T-helper 2 cell (primary cell): ENCODE measurements at places on chromosomes 6 and 20.

DNA sequence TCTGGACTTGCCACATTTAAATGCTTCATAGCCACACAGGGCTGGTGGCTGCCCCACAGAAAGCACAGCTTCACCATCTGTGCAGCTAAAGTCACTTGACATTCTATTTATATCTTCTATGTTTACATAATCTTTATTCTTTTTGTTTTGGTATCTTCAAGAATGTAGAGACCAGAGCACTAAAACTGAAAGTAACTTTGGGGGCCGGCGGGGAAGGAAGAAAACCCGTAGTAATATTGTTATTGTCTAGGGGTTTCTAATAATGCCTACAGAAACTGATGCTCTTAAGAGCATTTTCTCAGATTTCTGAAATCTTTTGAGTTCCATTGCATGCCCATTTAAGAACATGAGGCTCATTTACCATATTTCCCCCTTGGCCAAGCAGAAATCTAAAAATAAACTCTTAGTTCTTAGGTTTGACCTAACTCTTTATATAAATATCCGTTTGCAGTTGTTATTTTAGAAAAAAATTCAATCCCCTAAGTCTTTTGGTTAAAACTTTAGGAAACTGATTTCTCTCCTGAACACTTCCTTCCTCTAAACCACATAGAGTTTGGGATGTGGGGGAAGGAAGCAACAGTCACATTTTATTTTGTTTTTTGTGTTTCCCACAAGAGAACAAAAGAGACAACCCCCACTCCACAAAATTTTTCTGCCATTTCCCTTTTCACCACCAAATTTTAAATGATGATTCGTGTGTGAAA, 207.6 kb downstream of the OGFRL1 start:
- no peak for DNase-seq

GRCh38 chr6:166775180-166775922, 148.3 kb upstream of the RPS6KA2 start:
- peak; percentile 33 for DNase-seq

GRCh38 chr6:39901116-39901655, 33.1 kb downstream of the MOCS1 start:
- no peak for DNase-seq

GRCh38 chr6:109117346-109118035, 22.2 kb downstream of the CEP57L1 start:
- DNase-seq: no peak

- no peak for DNase-seq
These were observed 45.3 kb upstream of the RAB32 start for GRCh38 chr6:146498309-146498708.

DNA sequence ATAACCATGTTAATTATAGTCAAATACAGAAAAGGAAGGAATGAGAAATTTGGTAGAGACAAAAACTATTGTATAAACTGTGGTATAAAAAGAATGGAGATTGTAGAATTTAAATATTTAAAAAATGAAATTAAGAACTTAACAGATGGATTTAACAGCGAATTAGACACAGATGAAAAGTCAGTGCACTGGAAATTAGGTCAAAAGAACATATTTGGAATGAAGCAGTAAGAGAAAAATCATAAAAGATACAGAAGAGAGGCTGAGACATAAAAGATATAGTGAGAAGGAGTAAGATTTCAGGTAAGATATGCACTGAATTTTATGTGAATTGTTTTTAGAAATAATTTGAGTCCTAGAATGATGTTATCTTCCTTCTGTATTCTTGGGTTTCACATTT, 14.0 kb downstream of the TSPYL4 start:
- no peak for DNase-seq

DNA sequence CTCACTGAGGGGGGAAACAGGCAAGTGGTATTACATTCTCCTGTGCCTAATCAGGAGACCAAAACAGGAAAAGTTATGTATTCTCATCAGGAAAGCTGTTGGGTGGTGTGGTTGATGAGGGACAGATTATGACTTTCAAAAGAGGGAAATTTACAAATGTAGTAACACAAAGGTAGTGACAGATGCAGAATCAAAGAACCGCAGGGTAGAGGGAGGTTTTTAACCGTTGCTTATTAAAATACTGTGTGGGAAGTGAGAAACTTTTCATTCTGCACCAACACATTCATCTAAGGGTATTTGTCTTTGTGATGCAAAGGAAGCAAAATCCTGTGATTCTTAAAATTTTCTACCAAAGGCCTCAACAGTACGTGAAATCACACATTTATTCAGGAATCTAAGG, 288.2 kb upstream of the MAN1A1 start:
- DNase-seq: no peak

DNA sequence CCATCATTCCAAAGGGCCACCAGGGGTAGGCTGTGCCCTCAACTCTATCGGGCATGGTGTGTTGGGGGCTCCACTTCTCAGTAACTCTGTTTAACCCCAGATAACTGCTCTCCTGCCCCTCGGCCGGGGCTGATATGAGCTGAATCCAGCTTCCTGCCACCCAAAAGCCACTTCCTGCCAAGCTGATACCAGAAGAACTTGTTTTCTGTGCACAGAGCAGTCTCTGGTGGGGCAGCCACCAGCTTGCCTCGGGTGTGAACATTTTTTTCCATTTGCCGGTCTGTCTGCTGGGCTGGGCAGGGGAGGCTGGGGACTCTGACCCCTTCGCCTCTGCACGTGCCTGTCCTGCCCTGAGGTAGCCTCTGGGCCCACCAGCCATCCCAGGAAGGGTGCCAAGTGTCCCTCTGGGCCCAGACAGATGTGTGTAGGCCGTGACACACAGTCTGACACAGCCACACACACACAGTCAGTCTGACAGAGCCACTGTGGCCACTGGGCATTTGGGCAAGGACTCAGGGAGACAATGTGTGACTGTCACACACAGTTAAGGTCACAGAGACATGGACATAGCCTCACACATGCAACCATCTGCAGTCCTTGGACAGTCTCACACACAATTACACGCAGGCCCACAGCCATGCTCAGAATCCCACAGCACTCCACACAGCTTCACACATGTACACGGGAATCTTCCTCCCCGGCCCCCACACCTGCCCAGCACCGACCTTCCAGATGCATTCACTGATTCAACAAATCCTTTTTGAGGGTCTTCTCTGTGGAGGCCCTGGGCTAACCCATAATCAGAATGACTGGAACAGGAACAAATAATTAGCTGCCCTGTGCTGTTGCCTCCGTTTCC, 45.1 kb downstream of the NOL4L start:
- peak; percentile 72 for DNase-seq

DNA sequence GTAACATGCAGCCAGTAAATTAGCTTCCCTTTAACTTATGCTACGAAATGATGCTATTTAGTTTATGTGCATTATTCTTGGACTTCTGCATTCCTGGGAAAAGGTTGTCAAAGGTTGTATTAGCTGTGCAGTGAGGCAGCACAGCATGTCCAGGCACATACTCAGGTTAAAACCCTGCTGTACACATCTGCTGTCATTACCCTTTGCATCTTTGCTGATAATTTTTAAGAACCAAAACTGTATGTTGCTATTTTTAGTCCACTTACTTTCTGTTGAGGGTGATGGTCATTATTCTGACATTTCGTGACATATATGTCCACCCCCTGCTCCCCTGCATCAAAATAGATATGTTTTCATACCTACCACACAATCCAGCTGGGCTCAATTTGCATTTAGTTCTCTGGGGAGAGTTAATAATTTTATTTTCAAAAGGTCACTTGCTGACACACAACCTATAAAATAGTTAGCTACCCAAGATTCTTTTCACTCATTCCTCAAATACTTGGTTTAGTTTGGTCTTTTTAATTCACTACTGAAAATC, 142.5 kb upstream of the SPACA1 start:
- no peak for DNase-seq

DNA sequence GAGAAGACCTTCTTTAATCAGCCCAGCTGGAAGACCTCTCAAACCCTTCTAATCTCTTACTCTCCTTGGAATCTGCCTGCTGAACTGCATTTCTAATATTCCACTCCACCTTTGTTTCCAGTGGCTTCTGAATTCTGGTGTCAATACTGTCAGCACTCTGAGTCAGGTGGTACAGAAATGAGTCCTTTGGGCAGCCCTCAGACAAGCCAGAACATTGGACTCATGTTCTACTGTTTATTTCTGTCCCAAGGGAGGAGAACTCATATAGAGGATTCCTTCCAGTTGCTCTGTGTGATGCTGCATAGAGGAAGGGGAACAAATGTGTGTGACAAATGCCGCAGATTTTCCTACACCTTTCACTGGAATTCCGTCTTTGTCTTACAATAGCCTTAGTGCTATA, 114.8 kb downstream of the PHF3 start:
- DNase-seq: no peak

DNA sequence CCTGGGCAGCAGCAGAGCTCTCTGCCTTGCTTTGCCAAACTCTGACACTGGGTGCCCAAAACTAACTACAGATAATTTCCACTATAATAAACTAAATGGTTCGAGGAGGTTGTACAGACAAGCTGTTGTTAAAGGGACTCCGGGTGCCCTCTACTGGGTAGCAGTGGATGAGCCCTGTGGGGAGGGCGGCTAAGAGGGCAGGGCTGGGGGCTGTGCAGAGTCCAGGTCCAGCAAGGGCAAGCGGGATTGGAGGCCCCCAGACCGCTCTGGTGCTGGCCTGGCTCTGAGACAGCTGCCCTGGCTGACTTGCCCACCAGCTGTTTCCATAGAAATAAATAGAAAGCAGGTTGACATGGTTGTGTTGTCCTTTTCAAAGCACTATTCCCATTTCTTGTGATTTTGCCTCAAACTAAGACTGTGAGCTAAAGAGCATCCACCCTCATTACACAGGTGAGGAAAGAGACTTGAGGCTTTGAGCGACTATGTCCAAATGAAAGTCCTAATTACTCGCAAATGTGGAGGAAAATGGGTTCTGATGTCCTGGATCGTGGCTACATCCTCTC, 167.6 kb upstream of the CST7 start:
- no peak for DNase-seq

- no peak for DNase-seq
These were observed 50.0 kb upstream of the FAM83C start for GRCh38 chr20:35342154-35342769.

GRCh38 chr20:23162887-23163286, 76.8 kb upstream of the CD93 start:
- DNase-seq: no peak

GRCh38 chr20:3051385-3052019, 5.7 kb downstream of the MRPS26 start:
- no peak for DNase-seq

GRCh38 chr6:14713966-14714631, 531.8 kb upstream of the JARID2 start:
- no peak for DNase-seq

DNA sequence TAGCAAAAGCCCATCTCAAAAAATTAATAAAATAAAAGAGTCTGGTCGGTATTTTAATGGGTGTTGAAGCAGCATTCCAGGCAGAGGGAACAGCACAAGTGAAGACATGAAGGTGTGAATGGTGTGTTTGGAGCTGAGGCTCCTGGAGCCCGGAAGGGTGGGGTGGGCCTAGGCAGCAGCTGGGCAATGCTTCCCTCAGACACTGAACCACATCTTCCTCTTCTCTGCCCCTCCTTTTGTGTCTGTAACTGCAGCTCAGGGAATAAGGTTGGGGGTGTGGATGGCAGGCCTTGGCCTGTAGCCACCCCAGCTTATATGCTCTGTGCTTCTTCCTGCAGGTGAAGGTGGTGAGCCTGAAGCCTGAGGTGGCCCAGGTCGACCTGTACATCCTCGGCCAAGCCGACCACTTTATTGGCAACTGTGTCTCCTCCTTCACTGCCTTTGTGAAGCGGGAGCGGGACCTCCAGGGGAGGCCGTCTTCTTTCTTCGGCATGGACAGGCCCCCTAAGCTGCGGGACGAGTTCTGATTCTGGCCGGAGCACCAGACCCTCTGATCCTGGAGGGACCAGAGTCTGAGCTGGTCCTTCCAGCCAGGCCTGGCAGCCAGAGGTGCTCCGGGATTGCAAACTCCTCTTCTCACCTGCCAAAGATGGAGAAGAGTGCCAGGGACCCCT, 26.6 kb downstream of the POFUT1 start:
- DNase-seq: no peak

DNA sequence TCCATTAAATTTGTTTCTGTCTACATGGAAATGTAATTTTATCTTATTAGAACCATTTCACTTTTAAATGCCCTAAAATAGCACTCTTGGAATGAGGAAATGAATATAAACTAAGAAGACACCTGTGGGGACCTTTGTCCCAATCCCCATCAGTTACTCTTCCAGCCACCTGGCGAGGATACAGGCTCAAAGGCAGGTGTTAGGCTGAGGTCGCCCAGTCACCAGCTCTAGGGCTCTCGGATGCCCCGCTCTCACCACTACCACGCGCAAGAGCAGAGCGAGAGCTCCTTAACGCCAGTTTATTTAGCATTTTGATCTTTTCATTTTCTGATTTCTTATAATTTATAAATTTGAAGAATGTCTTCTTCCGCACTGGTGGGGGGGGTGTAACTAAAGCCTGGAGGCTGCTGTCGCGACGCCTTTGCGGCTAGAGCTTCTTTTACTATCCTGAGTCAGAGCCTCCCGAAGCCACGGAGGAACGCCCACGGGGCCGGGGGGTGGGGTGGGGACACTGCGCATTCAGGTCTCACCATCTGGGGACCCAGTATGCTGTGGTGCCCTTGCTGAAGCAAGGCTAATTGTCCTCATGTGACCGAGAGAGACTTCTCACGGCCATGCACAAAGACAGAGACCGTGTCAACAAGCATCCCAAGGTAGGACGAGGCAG, 38.7 kb upstream of the AFDN start:
- DNase-seq: no peak

GRCh38 chr6:170162011-170162774, 128.7 kb downstream of the DLL1 start:
- DNase-seq: no peak

DNA sequence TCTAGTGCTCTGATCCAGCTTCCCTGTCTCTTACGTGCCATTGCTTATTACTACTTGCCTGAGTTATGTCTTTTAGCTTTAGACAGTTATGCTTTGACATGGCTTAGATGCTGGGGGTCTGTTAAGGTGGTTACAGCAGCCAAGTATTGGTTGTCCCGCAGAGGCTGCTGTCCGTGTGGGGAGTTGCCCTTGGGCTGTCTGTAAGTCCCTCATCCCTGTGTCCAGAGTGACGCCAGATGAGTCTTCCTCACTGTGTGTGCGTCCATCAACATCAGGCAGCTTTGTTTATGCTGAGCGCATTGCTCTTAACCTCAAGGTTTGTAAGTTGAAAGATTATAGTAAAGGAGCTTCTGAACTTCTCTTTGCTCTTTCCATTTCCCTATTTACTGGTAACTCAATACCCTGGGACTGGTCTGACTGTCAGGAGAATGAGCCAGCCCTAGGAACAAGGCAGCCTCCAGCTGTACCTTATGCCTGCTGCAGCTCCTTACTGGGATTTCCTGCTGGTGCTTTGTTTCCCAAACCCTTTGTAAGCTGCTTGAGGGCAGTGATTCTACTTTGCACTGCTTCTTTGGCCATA, 7.2 kb downstream of the FAM120B start:
- DNase-seq: no peak

DNA sequence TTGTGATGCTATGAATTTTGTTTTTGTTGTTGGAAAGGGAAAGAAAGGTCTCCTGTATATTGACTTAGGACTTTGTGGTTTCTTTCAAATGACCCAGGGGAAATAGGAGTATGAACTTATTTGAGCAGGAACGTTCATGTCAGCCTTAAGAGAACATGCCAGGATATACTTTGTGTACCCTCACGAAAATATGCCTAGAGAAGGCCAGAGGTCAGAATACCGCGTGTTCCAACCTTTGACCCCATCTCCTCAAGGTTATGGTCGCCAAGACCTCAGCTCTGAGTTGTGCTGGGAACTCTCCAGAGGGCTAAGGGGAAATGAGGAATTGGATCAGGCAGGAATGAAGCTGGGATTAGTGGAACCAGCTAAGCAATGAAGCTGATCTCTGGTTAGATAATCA, 11.5 kb downstream of the TTLL9 start:
- DNase-seq: no peak
